Thyroid gland (tissue), 4 donors: ENCODE measurements at places on chromosomes 16 and 17.
A peak's percentile ranks its signal among the peaks of the same experiment; 100 is the strongest.

GRCh38 chr17:18208092-18208491, 17.3 kb upstream of the LLGL1 start:
- no peaks in the 10 kb centered on the region for H3K4me1 ChIP-seq
- no peak for DNase-seq
- H3K27ac ChIP-seq = no peak overlapping the region
- H3K27me3 ChIP-seq = no peaks in the 10 kb centered on the region
- no peak overlapping the region for H3K4me3 ChIP-seq

GRCh38 chr17:45370949-45371413, 54.2 kb upstream of the MAP3K14 start:
- H3K4me1 ChIP-seq = peaks cover 5% of the 10 kb centered on the region
- no peak for DNase-seq
- H3K27me3 ChIP-seq = no peaks in the 10 kb centered on the region
- H3K27ac ChIP-seq = no peak overlapping the region
- no peak overlapping the region for H3K4me3 ChIP-seq

DNA sequence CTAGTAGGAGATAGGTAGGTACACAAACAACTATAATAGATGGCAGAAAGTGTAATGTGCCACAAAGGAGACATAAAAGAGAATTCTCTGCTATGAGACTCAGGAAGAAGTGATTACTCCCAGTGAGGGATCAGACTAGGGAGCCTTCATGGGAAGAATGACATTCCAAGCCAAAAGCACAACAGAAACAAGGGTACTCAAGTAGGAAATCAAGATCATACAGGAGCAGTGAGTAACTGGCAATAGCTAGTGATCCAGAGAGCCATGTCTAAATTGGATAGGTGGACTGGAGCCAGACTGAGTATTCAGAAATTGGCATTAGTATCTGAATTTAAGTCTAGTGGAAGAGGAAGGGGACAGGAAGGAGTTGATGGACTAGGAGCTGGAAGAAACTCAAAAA, 10.7 kb downstream of the RFFL start:
- peak overlapping the region; percentile 67 for H3K27ac ChIP-seq
- H3K36me3 ChIP-seq = no peaks in the 10 kb centered on the region
- no peak overlapping the region for H3K4me3 ChIP-seq
- no peaks in the 10 kb centered on the region for H3K27me3 ChIP-seq

GRCh38 chr17:50095626-50096037, 481 bp downstream of the PDK2 start:
- H3K36me3 ChIP-seq = peaks cover 3% of the 10 kb centered on the region
- peak overlapping the region; percentile 100 for H3K4me3 ChIP-seq
- no peak for DNase-seq
- peak overlapping the region; percentile 83 for H3K27ac ChIP-seq
- no peaks in the 10 kb centered on the region for H3K27me3 ChIP-seq
- peaks cover 18% of the 10 kb centered on the region for H3K4me1 ChIP-seq

- no peaks in the 10 kb centered on the region for H3K4me1 ChIP-seq
- DNase-seq = no peak
- H3K27ac ChIP-seq = no peak overlapping the region
- H3K27me3 ChIP-seq = no peaks in the 10 kb centered on the region
Observed at GRCh38 chr17:74147056-74147835, 56.2 kb upstream of the RPL38 start.

DNA sequence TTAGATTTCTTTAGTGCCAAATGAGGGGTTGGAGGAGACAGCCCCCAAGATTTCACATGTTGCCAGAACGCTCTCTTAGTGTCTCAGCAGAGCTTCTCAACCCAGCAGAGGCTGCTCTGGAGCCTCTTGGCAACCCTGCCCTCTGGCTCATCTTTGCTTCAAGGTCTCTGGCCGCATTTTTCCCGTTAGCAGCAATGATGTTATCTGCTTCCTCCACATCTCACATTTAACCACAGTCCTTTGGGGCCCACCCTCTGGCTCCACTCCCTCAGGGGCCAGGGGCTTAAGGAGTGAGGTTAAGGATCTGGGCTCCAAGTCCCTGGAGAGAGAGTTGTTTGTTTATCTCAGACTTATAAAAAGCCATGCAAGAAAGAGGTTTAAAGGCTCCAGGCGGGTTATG, 3.3 kb upstream of the XYLT1 start:
- no peaks in the 10 kb centered on the region for H3K27me3 ChIP-seq
- no peak overlapping the region for H3K27ac ChIP-seq
- H3K4me3 ChIP-seq = no peak overlapping the region
- DNase-seq = no peak

DNA sequence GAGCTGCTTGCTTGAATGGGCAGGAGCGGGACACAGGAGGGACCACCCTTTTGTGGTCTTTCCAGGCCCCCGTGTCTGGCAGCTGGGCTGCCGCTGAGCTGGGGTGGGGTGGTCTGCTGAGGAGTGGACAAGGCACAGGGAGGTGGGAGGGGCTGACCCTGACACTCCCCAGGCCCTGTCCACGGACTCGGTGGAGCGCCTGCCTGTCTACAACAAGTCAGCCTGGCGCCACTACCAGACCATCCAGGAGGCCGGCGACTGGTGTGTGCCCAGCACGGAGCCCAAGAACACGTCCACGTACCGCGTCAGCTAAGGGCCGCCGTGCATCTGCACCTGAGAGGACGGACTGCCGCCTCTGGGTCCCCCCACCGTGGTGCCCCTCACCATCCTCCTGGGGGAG, 14.6 kb downstream of the PDK2 start:
- H3K27ac ChIP-seq = no peak overlapping the region
- H3K4me1 ChIP-seq = peaks cover 15% of the 10 kb centered on the region
- no peak overlapping the region for H3K4me3 ChIP-seq
- H3K27me3 ChIP-seq = no peaks in the 10 kb centered on the region
- DNase-seq = no peak
- peaks cover 40% of the 10 kb centered on the region for H3K36me3 ChIP-seq

- no peaks in the 10 kb centered on the region for H3K27me3 ChIP-seq
- H3K4me3 ChIP-seq = no peak overlapping the region
- no peak for DNase-seq
- H3K27ac ChIP-seq = no peak overlapping the region
- H3K36me3 ChIP-seq = no peaks in the 10 kb centered on the region
- H3K4me1 ChIP-seq = no peaks in the 10 kb centered on the region
Observed at GRCh38 chr16:78072275-78072674, 27.2 kb upstream of the WWOX start.

DNA sequence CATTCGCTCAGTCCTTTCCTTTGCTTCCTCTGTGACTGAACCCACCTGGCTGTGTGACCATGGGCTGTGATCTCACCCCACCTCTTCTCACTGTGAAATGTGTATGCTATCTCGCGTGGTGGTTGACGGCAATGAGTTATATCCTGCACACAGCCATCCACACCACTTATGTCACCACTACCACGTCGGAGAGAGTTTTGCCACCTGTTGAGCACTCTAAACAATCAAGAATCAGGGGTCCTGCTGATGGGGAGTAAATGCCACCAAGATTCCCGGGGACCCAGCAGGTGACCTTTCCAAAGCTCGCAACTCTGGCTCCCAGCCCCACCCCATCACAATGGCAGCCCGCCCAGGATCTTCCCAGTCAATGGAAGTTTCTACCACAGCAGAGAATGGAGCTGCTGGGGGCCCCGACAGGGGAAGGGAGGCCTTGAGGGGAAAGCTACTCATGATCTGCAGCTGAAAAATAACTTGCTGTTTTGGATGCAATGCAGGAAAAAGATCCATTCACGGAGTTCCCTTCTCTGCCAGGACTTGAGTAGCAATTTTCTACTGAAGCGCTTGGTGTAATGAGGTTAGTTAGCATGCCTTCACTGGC, 26.2 kb upstream of the RCVRN start:
- DNase-seq = no peak
- H3K27me3 ChIP-seq = no peaks in the 10 kb centered on the region
- no peaks in the 10 kb centered on the region for H3K4me1 ChIP-seq
- no peaks in the 10 kb centered on the region for H3K36me3 ChIP-seq
- no peak overlapping the region for H3K27ac ChIP-seq
- no peak overlapping the region for H3K4me3 ChIP-seq

- H3K4me1 ChIP-seq = no peaks in the 10 kb centered on the region
- H3K4me3 ChIP-seq = no peak overlapping the region
- no peak overlapping the region for H3K27ac ChIP-seq
- H3K27me3 ChIP-seq = no peaks in the 10 kb centered on the region
- no peak for DNase-seq
- peaks cover 16% of the 10 kb centered on the region for H3K36me3 ChIP-seq
Observed at GRCh38 chr17:5557990-5558389, 26.3 kb downstream of the NLRP1 start.

GRCh38 chr16:19128454-19129200, 14.9 kb downstream of the ITPRIPL2 start:
- H3K36me3 ChIP-seq = no peaks in the 10 kb centered on the region
- no peak for DNase-seq
- no peak overlapping the region for H3K4me3 ChIP-seq
- no peaks in the 10 kb centered on the region for H3K4me1 ChIP-seq
- no peak overlapping the region for H3K27ac ChIP-seq

DNA sequence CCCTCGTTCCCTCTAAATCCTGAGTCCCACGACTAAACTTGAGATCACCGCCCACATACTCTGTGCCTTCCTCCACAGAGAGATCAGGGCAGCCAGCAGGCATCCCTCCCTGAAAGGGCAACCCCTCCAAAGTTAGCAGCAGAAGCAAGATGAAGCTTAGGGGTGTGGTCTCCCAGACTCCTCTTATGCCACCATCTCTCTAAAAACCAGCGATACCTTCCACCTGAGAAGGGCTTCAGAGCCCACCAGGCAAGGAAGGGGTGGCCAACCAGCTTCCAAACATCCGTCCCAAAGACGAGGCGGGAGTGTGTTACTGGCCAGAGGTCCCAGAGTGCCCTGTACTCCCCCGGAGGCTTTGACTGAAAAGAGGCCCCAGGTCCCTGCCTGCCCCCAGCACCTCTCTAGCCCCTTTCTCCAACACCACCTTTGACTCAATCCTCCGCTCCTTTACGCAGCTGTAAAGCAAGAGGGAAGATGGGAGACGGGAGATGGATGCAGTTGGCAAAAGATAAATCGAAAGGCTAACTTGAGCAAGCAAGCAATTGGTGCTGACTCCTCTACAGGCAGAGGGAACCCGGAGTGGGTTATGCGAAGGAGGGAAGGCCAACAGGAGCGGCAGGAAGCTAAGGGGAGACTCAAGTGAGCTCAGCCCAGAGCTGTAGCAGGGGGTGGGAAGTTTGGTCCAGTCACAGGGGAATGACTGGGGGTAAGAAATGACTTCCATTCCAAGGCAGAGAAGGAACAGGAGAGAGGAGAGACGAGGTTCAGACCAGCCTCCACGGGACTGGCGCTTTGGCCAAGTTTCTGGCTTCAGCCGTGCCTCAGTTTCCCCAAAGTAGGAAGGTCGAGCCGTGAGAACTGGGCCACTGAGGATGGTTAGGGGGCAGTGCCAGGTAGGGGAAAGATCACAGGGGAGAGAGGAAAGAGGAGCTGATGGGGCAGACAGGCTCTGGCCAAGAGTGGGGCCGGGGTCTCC, 1.0 kb downstream of the ST3GAL2 start:
- peak overlapping the region; percentile 63 for H3K27ac ChIP-seq
- no peak for DNase-seq
- no peaks in the 10 kb centered on the region for H3K27me3 ChIP-seq
- no peaks in the 10 kb centered on the region for H3K36me3 ChIP-seq
- H3K4me1 ChIP-seq = peaks cover 41% of the 10 kb centered on the region
